Left ventricle myocardium superior (tissue), 1 donor: ENCODE measurements at places on chromosomes 12 and 14.

DNA sequence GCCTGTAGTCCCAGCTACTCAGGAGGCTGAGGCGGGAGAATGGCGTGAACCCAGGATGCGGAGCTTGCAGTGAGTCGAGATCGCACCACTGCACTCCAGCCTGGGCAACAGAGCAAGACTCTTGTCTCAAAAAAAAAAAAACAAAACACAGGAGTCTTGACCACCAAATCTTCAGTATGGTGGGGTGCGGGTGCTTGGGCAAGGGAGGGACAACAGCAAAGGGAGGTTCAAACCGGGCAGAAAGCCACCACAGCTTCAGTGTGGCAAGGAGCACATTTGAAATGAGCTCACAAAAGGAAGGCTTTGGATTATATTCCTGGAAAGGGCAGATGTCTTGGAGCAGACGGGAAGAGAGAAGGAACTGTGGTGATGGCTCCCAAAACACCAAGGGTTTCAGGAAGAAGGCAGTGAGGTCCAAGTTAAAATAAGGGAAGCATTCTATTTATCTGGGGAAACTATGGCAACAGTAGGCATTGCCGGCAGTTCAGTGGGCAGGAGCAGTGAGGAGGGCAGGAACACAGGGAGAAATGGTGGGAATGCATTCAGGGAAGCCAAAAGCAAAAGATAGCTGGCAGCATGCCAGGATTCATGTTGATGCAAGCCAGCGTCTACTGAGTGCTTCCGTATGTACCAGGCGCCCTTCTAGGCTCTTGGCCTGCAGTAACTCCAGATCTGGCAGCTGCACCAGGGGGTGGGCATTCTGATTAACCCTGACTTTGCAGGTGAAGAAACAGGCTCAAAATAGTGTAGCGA is 51.0 kb upstream of the SRSF5 start:
- peak; percentile 71 for DNase-seq

GRCh38 chr14:94676495-94677185 is 64.4 kb downstream of the SERPINA3 start:
- DNase-seq = no peak

DNA sequence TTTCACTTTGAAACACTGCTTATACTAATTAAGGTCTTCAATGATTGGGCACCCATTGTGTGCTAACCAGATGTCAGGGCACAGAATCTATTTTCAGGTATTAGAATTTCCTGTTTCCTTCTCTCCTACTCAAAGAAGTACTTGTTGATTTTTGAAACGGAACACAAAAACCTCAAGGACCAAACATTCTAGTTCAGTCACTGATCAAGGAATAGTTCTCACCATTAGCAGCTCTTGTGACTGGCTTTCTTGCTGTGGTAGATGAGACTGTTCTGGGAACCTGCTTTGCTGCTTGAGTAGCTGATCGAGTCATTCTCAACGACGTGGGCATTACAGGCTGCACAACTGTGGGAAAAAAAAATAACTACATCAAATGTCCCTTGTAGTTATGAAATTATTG is 11.0 kb downstream of the DLGAP5 start:
- no peak for DNase-seq

DNA sequence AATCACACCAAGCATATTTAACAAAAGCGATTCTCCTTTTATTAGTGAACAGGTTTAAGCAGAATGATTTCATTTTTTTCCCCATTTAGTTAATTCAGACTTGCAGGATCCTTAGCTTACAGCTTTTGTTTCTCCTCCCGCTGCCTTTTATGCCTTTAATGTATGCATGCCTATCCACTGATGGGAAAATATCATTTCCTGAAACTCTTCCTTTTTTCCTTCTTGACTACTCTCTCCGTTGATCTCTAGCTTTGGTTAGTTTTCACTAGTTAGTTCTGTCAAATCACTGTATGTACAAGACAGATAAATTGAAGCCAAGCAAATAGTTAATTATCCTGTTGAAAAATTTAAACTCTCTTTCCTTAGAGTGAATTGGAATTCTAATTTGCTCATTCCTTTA is 26.3 kb downstream of the NKX2-1 start:
- no peak for DNase-seq

GRCh38 chr12:123050913-123051312 is 70.4 kb downstream of the ARL6IP4 start:
- DNase-seq = no peak

DNA sequence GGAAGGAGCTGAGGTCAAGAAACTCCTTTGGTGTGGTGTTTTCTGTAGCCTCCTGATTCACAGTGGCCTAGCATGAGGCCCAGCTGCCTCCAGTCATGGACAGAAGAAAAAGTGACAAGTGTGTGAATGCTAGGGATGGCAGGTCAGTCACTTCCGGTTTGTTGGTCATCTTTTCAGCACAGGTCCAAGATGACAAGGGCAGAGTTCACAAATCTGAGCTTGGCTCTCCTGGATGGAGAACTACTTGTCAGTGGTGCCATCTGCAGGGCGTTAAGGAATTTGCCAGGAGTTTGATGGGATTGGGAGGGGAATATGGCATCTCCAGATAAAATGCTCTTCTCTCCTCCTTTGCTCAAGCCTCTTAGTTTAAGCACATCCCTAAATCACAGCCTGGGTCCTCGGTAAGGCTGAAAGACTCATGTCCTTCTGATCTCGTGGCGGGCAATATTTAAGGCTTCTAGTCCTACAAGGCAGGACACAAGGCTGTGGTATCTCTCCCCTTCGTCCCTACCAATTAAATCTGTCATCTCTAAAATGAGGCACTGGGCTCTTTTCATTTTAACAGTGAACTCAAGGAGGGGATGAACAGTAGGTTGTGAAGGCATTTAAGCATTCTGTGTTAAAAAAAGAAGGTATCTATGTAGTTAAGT is 10.0 kb downstream of the TUBA1B start:
- no peak for DNase-seq

DNA sequence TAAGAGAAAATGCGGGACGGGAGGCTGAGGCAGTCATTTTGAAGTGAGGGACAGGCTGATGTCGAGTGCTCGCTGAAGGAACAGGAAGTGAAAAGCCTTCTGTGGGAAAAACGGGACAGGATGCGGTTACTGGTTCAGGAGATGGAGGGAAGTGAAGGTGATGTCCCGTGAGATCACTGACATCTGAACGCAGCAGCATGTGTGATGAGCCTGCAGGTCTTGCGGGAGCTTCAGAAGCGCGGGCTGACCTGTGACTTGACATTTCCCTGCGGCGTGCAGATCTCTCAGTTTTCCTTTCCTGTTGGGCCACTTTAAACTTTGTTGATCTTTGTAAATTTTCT is 77.8 kb downstream of the DDX51 start:
- DNase-seq = no peak

DNA sequence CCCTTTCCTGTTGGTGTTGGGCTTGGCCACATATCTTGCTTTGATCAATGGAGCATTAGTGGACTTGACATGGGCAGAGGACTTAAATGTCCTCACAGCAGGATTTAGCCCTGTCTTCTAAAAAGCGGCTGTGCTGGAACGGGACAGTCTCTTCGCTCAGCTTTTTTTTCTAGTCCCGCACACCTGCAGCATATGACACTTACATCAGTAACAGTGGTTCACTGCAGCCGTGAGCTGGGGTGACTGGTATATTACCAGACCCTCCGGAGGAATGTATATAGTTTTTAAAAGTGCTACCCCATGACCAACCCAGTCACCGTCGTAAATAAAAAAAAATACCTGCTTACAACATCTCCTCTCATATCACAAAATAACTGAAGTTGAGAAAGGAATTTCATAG is 164.5 kb downstream of the CRADD start:
- DNase-seq = no peak

GRCh38 chr12:84058136-84058535 is 854.5 kb downstream of the SLC6A15 start:
- no peak for DNase-seq

DNA sequence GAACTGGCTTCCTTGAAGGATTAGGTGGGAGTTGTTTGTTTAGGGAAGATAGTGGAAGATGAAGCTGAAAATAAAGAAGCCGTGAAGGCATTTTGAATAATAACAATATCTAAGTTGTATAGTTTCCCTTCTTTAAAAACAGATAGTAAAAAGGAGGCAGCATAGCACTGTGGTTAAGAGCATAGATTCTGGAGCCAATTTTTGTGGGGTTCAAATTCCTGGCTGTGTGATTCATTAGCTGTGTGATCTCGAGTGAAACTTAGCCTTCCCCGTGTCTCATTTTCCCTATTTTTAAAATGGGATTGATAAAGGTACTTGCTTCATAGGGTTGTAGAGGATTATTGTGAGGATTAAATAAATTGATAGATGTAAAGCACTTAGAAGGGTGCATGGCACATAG is 104.5 kb downstream of the MYRFL start:
- DNase-seq = no peak

DNA sequence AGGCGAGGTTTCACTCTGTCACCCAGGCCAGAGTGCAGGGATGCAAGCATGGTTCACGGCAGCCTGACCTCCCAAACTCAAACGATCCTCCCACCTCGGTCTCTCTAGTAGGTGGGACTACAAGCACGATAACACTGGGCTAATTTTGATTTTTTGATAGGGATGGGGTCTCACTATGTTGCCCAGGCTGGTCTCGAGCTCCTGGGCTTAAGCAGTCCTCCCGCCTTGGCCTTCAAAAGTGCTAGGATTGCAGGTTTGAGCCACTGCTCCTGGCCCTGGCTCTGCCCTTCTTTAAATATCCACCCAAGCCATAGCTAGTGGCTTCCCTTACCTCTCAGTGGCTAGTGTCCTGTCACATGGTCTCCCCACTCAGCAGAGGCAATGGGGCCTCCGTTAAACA is 17.8 kb downstream of the SFSWAP start:
- DNase-seq = no peak

DNA sequence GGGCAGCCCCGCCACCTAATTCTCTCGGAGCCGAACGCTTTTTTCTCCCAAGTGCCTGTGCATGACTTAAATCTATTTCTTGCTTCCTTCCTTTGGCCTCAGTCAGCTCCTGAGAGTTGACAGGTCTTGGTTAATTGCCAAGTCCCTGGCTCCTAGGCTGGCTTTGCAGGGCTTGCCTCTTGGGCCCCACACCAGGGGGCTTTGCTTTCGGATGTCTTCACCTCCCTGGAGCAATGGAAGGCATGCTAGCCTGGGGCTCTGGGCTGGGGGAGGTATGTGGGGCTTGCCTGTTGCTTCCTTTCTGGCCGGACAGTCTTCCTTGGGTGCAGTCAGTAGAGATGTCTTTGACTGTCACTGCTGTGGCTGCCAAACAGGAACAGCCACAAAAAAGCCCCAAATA is 2.2 kb upstream of the KRT80 start:
- no peak for DNase-seq

DNA sequence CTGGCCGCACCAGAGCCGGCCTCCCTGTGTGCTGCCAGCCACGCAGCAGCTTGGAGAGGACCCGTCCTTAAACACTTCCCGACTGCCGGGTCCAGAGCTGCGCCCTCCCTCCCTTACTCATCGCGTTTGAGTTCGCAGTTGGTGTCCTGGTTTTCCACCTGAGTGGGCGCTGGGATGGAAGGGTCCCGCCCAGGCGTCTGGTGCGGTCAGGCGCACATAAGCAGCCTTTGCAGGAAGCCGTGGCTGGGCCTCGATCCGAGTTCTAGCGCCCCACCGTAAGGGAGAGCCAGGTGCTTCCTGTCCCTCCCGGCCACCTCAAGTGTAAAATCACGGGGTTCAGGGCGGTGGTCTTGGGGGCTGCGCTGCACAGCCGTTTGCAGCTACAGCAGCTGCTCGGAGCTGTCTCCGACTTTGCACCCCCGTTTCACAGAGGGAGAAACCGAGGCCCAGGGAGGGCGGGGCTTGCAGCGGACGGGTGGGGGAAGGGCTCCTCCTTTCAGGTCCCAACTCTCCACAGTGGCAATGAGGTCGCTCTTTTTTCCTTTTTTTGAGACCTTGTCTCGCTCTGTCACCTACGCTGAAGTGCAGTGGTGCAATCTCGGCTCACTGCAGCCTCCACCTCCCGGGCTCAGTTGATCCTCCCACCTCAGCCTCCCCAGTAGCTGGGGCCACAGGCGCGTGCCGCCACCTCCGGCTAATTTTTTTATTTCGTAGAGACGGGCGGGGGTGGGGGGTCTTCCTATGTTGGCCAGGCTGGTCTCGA is 51.3 kb downstream of the LRCOL1 start:
- DNase-seq = no peak

DNA sequence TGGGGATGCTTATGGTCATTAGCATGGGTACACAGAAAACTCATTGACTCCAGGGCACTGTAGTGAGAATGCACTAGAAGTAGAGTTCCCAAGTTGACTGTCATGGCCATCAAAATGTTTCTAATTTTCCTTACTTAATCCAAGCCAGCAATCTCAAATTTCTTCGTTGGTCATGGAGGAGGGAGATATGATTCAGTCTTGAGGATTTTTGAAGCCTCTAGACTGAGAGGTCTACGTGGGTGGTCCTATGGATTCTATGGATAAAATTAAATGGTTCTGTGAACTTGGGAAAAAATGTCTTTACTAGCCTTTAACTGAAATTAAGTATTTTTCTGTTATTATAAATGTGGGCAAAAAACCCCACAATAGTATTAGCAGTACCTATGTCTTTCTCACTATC is 508.5 kb downstream of the FUT8 start:
- no peak for DNase-seq
